ENCODE measurements at places on chromosomes 2 and 18. TPM values are rescaled to one million over a fixed set of nuclear protein-coding genes. Genes with fewer than 3 reads are reported as not detected.

Gene DARS1
- 145 TPM for total RNA-seq

Gene GLI2
- total RNA-seq: 0.16 TPM

Gene RTTN
- 21.7 TPM for total RNA-seq

Gene CD226
- total RNA-seq: 0.77 TPM

Gene AMER3
- not detected for total RNA-seq

Gene ALPI
- total RNA-seq: not detected

Gene DSC2
- 0.29 TPM for total RNA-seq

Gene AOX1
- total RNA-seq: 0.61 TPM
